ENCODE measurements at places on chromosomes 6 and 20.

DNA sequence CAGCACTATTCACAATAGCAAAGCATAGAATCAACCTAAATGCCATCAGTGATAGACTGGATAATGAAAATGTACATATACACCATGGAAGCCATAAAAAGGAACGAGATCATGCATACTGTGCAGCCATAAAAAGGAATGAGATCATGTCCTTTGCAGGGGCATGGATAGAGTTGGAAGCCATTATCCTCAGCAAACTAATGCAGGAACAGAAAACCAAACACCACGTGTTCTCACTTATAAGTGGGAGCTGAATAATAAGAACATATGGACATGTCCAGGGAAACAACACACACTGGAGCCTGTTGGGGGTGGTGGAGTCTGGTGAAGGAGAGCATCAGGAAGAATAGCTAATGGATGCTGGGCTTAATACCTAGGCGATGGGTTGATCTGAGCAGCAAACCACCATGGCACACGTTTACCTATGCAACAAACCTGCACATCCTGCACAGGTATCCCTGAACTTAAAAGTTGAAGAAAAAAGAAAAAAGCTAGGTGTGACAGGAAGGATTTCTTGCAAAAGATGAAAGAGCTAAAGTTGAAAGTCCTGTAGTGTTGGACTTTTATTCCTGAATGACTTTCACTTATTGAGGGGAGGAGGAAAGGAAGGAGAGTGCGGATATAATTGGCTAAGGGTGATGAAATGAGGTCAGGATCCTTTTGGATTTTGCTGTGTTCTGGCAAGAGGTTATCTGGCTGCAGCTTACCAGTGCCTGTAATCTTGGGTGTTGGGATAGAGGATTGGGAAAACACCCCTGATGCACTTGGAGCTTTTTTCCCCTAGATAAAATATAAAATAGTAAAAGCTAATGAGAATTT, 8.5 kb downstream of the TRMT11 start:
- no peak for DNase-seq

DNA sequence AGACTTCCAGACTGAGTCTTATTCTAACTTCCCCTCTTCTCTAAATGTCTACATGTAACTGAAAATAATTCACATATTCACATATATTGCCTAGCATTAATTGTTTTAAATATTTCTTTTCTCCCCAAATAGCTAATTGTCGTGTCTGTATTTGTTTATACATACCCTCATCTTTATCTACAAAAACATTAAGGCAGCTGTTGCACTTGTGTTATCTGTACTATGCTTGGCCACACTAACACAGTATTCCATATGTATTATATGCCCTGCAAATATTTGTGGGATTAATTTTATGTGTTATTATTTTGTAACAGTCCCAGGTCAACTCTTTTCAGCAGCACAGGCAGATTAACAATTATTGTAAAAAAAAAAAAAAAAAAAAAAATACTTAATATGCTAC, 11.7 kb downstream of the HDAC2 start:
- DNase-seq, result no peak

DNA sequence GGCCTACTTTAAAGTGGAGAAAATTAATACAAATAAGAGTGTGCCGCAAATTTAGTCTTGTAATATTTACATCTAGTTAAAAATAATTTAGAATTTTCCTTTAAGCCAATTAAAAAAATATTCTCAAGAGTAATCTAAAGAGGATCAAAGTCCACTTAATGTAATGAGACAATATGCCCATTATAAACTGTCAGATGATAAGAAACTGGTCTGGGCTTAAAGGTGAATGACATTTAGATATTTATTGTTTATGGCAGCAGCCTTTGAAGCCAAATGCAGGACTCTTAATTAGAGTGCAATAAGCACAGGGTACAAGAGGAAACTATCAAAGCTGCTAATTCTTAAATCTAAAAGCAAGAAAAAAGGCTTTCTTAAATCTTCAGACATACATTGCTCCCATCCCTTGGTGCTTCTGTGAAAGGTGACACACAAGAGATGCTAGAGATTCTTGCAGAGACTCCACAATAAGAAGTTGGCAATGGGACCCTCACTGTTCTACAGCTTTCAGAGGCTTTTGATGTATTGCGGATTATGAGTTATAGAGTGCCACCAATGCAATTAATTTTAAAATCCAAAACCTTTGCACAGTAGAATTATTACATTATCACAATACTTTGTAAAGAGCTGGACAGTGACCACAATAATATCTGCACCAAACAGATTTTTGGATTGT, 116.1 kb downstream of the MAN1A1 start:
- no peak for DNase-seq

DNA sequence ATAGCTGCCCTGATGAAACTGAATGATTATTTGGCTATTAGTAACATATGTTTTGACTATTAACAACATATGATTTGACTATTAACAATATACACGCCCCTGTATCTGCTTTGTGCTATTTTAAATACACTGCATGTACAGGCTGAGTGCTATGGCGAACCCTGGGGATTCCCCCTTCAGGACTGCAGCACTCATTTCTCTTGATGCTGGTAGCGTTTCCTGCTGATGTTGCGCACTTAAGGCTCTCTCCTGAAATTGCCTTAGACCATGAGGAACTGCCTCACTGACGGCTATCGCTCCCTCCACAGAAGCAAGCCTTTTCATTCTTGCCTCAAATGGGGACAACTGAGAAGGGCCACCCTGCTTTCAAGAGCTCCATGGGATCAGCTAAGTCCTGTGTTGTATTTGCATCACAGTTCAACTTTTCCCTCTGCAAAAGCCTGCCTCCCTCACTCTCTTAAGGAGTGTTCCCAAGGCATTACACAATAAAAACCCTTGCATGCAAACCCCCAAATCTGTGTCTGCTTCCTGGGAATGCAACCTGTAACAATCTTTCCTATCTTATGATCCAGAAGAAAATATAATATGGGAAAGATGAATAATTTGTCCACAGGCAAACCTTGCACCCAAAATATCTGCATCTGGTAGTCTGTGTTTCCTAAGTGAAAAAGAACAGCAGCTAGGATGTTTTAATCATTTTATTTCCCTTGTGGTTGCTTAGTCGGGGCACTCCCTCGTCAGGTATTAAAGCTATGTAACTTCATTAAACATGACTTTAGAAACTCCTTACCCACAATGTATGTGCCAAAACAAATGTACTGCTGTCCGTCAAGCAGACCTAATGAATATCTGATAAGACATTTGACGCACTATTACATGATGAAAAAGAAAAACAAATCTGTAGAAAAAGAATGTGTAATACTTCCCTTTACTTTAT, 456.4 kb downstream of the COL12A1 start:
- no peak for DNase-seq

- DNase-seq, result no peak
Observed at GRCh38 chr20:50379049-50379990, 130.9 kb upstream of the PTPN1 start.

DNA sequence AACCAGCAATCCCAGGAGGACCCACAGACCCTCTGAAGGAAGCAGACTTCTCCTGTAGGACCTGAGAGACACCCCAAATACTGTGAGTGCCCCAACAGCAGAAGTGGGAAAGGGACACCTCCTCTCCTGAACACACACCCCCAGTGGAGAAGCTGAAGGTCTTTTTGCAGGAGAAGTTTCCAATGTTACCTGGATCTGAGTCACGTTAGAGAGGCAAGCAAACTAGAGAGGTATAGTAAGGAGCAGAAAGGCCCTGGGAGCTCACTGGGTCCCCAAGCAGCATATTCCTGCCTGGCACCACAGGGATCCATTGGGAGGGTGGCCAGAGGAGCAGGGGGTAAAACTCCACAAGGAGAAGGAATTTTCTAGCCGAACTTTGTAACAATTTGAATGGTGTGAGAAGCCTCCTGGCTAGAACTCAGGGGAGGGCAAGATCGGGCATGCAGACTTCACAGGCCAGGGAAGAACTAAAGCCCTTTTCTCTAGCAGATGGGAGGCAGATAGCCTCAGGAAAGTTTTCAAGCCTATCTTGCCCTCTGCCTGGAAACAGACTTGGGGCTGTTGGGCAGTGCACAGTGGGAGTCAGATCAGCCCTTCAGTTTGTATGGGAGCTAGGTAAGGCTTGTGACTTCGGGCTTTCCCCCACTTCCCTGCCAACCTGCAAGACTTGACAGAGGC, 68.2 kb upstream of the SSTR4 start:
- no peak for DNase-seq

DNA sequence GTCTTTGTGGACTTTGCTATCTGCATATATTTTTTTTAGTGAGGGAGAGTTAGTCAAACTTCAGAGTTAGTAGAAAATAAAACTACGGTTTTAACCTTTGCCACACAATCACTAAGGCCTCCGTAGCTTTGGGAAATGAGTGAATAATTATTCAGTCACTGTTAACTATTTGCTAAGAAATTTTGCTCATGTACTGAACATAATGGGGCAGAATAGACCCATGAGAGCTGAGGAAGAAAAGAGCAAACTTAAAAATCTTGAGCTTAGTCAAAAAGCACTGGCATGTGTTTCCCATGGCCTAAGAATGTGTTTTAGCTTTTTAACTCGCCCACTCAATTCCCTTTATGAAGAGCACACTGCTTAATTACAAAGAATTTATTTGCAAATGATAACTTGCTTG, 60.4 kb upstream of the SUPT3H start:
- no peak for DNase-seq

DNA sequence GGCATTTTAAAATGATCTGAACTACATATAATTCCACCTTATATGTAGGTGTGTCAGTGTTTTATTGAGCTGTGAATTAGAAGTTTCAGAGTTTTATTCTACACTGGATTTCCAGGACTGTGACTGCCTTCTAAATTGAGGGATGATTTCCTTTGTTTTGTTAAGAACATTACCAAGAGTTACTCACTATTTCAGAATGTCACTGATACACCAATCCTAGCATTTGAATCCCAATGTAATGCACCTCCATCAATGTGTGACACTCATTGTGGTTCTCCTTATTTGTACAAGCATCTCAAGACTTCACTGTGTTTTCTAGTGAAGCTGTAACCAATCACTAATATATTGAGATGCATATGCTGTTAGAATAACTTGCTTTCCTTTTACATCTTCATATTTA, 86.8 kb downstream of the PLCB1 start:
- no peak for DNase-seq

GRCh38 chr20:41411391-41411847, 44.8 kb upstream of the EMILIN3 start:
- no peak for DNase-seq

- no peak for DNase-seq
Observed at GRCh38 chr6:36361071-36361470, 24.4 kb upstream of the BNIP5 start.

DNA sequence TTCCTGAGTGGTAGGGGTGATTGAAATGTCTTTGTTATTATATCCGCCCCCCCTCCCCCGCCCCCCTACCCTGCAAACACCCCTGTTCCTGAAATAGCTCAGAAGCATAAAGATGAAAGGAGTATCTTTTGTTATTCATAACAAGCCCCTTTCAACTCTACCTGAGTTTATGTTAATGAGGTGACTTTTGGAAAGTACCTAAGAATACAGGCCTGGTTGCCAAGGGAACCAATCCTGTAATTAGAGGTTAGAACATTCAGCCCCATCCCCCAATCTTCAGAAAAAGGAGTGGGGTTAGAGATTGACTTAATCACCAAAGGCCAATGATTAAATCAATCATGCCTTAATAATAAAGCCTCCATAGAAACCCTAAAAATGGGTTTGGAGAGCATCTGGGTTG, 979.2 kb upstream of the GJE1 start:
- DNase-seq, result no peak

GRCh38 chr6:118968416-118968815, 33.5 kb upstream of the MCM9 start:
- no peak for DNase-seq

DNA sequence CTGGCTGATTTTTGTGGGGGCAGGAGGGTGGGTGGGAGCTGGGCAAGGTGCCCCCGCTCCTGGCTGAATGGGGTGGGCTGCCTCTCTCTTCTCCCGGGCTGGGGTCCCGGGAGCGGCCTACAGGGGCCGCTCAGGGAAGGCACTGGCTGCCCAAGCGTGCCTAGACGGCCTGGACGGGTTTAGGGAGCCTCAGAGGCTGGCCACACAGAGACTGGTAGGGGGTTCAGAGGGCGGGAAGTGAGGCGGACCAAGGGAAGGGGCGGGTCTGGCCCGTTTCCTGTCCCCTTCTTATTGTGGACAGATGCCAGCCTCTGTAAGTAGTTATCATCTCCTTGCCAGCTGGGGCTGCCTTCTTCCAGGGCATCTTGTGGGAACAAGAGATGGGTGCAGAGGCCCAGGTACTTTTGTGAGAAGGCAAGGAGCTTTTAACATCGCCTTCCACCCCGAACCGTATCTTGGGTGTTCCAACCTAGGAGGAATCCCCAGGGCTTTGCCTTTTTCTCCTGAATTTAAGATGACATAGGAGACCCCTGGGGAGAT, 437 bp downstream of the CD40 start:
- no peak for DNase-seq
